Bronchial epithelial cell (primary cell): ENCODE measurements at places on chromosomes 4 and X. TPM values are rescaled to one million over a fixed set of nuclear protein-coding genes. Genes with fewer than 3 reads are reported as not detected.

SCML2 gene
- total RNA-seq: 0.38 and 0.79 TPM in 2 replicates

CORIN gene
- total RNA-seq: 0.26 and 0.38 TPM in 2 replicates

NCBP2L gene
- total RNA-seq: not detected in 2 replicates

WDR17 gene
- under 0.01 and 0.13 TPM in 2 replicates for total RNA-seq

CENPVL3 gene
- not detected in 2 replicates for total RNA-seq

CFAP47 gene
- total RNA-seq: not detected in 2 replicates

SAT1 gene
- total RNA-seq: 1,193 and 1,762 TPM in 2 replicates

GLRA2 gene
- not detected in 2 replicates for total RNA-seq

NOA1 gene
- total RNA-seq: 11.8 and 18.7 TPM in 2 replicates

TLR10 gene
- total RNA-seq: not detected in 2 replicates

- peak; percentile 46 for DNase-seq
These were observed 54.7 kb downstream of the CPE start for GRCh38 chr4:165433529-165433928.

GRCh38 chr4:63464393-63464792 lies 944.9 kb downstream of the TECRL start:
- DNase-seq: no peak

- DNase-seq: no peak
These were observed 367.6 kb downstream of the ARHGAP24 start for GRCh38 chr4:85842540-85842939.

- DNase-seq: no peak
These were observed 15.6 kb downstream of the BST1 start for GRCh38 chr4:15718465-15718864.

- no peak for DNase-seq
These were observed 23.8 kb downstream of the RAPGEF2 start for GRCh38 chr4:159126716-159127115.

DNA sequence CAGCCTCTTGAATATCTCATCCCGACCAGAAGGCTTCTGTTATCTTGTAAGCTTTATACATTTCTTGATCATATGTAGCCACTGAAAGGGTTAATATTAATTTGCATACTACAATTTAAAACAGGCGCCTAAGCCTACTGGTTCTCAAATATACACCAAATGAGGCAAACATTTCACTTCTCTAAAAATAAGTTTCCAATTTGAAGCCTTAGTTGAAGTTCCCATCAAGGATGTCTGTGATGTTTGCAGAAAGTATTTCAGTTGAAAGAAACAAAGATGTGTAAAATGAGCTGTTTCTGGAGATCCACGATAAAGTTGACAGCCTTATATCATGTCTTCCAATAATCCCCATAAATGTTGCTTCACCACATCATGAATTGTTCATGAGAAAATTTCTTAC lies 70.6 kb downstream of the KIT start:
- DNase-seq: no peak

DNA sequence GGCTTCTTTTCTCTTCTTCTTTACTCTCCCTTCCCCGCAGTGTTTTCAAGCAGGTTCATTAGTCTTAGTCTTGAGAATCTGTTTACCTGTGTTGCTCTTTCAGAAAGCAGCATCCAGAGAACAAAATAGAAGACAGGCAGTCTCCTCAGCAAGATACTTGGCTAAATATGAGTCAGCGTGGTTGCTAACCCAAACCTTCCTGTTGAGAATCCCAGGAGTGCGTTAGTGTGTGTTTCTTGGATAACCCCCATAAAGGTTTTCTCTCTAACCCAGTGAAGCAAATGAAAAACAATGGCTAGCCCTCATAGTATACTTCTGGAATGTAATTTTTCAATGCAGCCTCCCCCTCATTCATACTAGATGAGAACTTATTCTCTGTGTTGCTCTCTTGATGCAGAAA lies 41.1 kb downstream of the BMPR1B start:
- peak; percentile 25 for DNase-seq

- DNase-seq: peak; percentile 22
These were observed 105.6 kb upstream of the PGRMC2 start for GRCh38 chr4:128393101-128393704.

- DNase-seq: peak; percentile 48
These were observed 155.2 kb upstream of the GALNT7 start for GRCh38 chr4:173013232-173013930.

DNA sequence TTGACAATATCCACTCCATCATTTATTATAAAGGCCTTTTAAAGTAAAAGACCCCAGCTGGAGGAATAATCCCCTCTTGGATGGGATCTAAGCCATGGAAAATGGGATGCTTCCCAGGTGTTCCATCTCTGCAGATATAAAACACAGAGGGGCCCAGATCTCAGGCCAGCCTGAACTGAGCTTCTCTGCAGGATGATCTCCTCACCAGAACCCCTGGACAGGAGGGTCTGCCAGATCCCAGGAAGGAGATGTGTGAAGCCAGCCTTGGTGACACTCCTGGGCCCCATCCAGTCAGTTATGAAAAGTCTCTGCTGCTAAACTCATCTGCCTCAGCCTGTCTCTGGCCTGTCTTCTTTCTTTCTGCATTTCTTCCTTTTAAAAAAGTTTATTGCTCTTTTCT lies 56.7 kb downstream of the HTRA3 start:
- DNase-seq: no peak

GRCh38 chr4:2248821-2249261 lies 6.9 kb upstream of the HAUS3 start:
- no peak for DNase-seq

DNA sequence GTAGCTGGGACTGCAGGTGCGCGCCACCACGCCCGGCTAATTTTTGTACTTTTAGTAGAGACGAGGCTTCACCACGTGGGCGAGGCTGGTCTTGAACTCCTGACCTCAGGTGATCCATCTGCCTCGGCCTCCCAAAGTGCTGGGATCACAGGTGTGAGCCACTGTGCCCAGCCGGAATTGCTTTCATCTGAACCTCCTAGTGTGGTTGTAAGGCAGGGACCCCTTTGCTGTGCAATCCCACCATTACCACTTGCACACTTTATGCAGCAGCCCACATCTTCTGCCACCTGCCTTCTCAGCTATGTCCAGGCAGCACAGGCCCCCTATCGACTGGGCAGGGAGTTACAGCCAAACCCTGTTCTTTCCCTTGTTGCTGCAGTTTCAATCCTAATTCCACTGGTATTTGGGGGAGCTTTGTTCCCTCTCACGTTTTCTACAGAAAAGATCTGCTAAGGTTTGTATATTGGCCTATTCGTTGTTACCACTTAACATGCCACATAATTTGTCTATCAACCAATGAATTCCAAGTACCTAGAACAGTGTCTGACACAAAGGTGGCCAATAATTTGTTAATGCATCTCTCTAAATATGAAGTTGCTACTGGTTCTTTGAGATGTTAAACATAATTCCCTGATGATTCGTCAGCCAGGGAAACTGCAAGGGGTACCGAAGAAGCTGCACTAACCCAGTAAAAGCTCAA lies 6.5 kb downstream of the RPL39 start:
- DNase-seq: no peak
